ENCODE measurements at places on chromosomes 6 and 20. TPM values are rescaled to one million over a fixed set of nuclear protein-coding genes. Genes with fewer than 3 reads are reported as not detected.

- peak; percentile 9 for DNase-seq
Observed at GRCh38 chr6:153031335-153031955, 28.9 kb upstream of the MTRF1L start.

- DNase-seq, result no peak
Observed at GRCh38 chr20:57781901-57782300, 72.1 kb upstream of the PMEPA1 start.

DNA sequence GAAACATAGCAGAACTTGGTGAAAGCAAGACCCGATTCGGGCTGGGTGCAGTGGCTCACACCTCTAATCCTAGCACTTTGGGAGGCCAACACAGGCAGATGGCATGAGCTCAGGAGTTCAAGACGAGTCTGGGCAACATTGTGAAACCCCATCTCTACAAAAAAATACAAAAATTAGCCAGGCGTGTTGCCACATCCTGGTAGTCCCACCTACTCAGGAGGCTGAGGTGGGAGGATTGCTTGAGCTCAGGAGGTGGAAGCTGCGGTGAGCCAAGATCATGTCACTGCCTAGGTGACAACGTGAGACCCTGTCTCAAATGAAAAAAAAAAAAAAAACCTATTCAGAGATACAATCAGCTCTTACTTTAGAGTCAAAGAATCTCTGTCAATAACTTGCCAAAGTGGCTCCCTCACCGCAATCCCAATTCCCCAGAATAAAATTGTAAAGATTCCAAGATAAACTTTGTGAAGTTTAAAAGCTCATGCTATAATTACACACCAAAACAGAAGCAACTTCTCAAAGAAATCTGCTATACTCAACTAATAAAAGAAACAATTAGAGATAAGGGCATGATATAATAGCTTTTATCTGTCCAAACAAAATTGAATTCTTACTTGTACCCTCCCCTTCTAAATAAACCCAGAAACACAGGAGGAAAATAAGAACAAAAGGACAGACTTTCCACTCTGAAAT is 33.6 kb downstream of the CDK19 start:
- DNase-seq, result peak; percentile 3

DNA sequence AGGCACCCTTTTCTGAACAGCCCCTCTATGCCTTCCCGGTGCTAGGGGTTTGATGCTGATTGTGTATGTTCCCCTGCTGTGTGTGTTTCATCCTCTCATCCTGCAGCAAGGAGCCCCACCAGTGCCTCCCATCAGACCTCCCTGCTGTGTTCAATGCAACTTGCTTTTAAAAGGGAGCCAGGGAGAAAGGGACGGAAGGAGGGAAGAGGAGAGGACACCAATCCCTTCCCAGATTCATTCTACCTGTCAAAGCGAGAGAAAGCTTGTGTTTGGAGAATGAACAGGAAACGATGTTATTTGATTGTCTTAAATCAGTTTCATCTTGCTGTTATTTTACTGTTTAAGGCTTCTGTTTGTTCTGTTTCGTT is 259.2 kb downstream of the ADGB start:
- no peak for DNase-seq

GRCh38 chr6:119671105-119671504 is 321.5 kb upstream of the MAN1A1 start:
- DNase-seq, result no peak

DNA sequence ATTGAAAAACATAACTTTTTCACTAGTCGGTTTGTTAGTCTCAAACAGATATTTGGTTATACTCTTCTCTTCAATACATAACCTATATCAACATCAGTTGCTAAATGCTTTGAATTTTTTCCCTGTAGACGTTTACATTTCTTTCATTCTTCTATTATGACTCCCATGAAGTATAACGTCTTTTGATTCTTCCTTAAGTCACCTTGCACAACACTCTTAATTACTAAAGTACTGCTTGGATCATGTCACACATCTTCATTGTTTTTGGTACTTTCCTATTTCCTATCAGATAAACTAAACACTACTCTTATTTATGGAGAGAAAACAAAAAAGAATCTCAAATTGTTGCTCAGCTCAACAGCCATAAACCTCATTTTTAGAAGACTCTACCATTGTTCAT is 23.0 kb upstream of the BMP5 start:
- DNase-seq, result peak; percentile 43

DNA sequence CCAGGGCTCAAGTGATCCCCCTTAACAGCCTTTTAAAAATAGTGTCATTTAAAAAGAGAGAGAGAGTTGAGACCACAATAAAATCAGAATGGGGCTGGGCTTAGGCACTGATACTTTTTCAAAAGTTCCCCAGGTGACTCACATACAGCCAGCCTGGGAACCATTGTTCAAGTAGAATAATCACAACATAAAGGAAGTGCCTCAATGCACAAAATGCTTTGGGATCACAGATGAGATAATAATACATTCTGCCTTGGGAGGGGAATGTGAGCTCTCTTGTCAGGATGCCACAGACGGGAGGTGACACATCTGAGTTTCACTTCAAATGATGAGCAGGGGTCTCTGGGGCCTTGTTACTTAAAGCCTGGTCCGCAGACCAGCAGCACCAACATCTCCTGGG is 34.0 kb upstream of the GABRR1 start:
- DNase-seq, result no peak

DNA sequence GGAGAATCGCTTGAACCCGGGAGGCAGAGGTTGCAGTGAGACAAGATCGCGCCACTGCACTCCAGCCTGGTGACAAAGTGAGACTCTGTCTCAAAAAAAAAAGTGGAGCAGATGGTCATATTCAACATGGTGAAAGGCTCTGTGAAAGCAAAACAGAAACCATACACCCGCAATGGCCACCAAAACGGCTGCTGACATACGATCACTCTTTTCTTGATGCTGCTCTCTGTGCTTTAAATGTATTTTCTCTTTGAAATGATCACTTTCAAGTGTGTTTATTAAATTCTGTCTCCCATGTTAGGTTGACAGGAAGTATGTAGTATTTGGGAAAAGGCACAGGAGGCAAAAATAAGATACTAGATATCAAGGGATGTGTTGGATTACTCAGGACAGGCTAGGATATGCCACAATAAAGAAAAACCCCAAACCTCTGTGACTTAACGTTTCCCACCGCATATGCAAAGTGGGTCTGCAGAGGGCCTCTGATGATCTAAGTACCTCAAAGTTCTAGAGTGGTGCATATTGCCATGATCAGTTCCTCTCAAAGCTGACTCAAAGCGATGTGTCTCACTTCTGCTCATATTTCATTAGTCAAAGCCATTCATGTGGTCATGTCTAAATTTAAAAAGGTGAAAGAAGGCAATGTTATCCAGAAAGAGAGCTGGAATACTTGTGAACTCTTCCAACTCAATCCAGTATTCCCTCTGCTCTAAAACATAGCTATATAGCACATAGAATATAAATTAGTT is 155.1 kb upstream of the SOX4 start:
- DNase-seq, result no peak

Gene CFB
- total RNA-seq, result 32.9 TPM

Gene ZHX3
- total RNA-seq, result 47.2 TPM

Gene DHX16
- 64.8 TPM for total RNA-seq

Gene TRDN
- total RNA-seq, result not detected

Gene LHFPL5
- total RNA-seq, result not detected

Gene SPATA2
- 3.4 TPM for total RNA-seq

All from fibroblast of the aortic adventitia (primary cell).